ENCODE measurements at places on chromosomes 3 and 15.

DNA sequence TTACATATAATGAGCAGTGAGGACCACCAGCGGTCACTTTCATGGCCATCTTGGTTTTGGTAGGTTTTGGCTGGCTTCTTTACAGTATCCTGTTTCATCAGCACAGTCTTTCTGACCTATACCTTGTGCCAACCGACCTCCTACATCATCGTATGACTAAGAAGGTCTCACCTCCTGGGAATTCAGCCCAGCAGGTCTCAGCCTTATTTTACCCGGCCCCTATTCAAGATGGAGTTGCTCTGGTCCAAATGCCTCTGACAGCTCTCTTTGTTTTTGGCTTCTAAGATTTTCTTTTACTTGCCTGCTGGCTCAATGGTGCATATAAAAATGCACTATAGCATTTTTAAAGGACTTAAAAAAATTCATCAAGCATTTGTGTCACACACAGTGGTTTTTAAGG lies 3.2 kb upstream of the MME start:
- peak; percentile 69 for DNase-seq

DNA sequence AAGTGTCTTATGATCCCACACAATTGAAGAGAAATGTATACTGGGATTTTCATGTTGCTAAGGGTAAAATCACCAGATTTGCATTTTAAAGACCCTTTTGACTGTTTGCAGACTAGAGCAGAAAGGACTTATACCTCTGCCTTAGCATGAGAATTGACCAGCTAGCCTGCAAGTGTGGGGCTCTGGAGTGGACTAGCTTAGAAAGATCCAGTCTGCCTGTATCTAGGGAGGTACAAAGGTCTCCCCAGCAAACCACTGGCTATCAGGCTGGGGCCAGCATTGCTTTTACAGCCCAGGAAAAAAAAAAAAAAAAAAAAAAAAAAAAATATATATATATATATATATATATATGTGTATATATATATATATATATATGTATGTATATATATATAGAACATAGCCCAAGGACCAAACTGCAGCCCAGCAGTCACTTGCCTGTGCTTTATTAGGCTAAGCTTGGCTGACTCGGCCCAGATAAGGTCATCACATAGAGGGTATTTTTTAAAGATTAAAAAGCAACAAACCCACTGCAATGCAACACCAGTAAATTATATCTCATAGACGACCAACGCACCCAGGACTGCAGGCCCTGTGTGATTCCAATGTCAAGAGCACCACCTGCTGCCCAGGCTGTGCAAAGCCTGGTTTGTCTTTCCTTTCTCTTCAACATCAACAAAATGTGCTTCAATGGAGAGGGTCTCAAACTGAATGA lies 63.7 kb downstream of the DCLK3 start:
- peak; percentile 77 for DNase-seq

- peak; percentile 84 for DNase-seq
Measured at GRCh38 chr15:82129761-82130160, 83.9 kb upstream of the MEX3B start.

GRCh38 chr3:153714016-153714415 lies 407.2 kb upstream of the ARHGEF26 start:
- DNase-seq: no peak

DNA sequence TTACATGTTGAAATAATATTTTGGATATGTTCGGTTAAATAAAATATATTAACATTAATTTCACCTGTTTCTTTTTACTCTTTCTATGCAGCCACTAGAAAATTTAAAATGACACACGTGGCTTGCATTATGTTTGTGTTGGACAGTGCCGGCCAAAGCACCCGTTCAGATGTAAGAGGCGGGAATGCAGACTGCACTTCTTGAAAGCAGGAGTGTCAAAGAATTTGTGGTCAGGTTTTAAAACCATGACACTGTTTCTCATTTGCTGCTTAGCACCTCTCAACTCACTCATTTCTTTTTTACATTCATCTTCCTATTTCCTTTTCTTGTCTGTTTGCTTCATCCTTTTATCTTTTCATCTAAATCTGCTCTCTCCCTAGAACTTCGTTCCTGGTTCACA lies 35.3 kb upstream of the MINAR1 start:
- no peak for DNase-seq

DNA sequence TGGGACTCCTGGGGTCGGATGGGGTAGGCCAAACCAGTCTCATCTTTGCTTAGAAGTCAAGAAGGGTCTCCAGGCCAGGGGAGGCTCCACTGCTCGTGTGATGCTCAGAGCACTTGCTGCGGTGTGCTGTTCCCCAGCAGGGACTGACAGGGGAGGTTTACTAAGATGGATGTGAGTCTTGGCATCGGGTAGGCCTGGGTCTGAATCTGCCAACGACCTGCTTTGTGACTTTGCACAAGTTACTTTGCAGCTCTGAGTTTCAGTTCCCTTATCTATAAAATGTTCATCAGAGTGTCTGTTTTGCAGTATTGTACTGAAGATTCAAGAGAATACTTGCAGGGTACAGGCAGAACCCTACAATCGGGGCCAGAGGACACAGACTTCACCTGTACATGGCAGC lies 17.3 kb upstream of the CDCP1 start:
- no peak for DNase-seq

GRCh38 chr3:193744822-193745684 lies 152.0 kb downstream of the OPA1 start:
- DNase-seq: no peak

DNA sequence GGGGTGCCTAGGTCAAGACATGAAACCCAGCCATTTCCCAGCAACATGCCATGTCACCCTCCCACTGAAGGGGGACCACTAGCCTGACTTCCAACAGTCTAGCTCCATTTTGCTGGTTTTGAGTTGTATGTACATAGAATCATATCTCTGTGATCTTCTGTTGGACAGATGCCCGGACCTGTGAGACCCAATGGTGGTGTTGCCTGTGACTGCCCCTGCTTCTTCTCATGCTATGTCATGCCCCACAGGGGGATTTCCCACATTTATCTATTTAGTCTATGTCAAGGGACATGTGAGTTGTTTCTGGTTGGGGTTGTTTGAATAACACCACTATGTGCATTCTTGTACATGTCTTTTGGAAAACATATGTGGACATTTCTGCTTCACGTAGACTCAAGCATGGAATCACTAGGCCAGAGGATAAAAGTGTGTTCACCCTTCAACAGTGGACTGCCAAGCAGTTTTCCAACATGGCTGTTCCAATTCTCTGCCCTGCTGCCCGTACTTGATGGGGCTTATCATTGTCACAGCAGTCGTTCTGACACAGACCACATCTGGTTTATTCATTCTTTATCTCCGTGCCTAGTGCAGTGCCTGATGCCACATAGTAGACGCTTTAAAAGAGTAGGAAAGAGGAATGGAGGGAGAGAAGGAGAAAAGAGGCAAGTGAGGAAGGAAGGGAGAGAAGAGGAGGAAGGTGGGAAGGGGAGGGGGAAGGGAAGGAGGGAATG lies 114.4 kb downstream of the TPRA1 start:
- no peak for DNase-seq

DNA sequence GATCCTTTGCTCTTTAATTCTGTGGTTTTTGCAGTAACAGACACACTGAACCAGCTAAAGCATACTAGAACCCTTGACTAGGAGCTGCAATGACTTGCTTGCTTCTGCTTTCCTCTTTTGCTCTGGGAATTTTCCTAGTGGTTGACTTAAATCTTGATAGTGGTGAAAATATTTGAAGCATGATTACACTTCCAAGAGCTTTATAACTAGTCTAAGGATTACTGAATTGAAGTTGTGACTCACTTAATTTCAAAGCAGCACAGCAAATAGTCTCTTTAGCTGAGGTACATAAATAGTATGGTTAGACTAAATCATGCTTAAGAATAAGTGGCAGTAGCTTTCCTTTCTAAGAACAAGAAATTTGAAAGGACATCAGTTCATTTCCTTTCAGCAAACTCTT lies 513.5 kb upstream of the GBE1 start:
- peak; percentile 3 for DNase-seq

GRCh38 chr3:129567939-129568338 lies 25.0 kb downstream of the H1-8 start:
- no peak for DNase-seq

DNA sequence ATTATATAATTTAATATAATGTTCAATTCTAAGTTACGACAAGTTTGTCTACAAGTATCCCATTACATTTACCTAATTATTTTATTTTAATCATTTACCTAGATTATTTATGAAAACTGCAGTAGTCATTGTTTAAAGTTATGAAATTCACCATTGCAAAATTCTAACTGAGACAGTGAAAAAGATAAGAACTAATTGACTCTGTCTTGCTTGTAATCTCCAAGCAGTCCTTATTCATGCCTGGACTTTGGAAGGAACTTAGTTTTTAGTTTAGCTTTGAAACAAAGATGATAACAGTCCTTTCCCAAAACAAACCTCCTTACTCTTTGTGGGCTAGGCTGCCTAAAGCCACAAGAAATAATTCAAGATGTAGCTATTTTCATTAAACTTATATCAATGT lies 165.0 kb downstream of the SUCNR1 start:
- DNase-seq: no peak

- no peak for DNase-seq
Measured at GRCh38 chr15:39801641-39802309, 19.1 kb upstream of the FSIP1 start.

All from HT1080 (cell line).